ENCODE measurements at places on chromosomes 2 and 18. TPM values are rescaled to one million over a fixed set of nuclear protein-coding genes. Genes with fewer than 3 reads are reported as not detected.

GALNT3 gene
- total RNA-seq = 4.7 TPM

INHA gene
- total RNA-seq = not detected

GPD2 gene
- total RNA-seq = 19.8 TPM

CRYGC gene
- total RNA-seq = not detected

CYRIA gene
- 1.4 TPM for total RNA-seq

AOX1 gene
- not detected for total RNA-seq

CDK15 gene
- not detected for total RNA-seq

C2orf78 gene
- not detected for total RNA-seq

PARD3B gene
- 1.0 TPM for total RNA-seq

GRHL1 gene
- 0.25 TPM for total RNA-seq

NOL4 gene
- total RNA-seq = not detected

RGPD3 gene
- not detected for total RNA-seq

FOXD4L1 gene
- 0.47 TPM for total RNA-seq

SH3RF3 gene
- 0.36 TPM for total RNA-seq

CXCR1 gene
- total RNA-seq = 0.14 TPM

CFAP53 gene
- 0.36 TPM for total RNA-seq

TNFRSF11A gene
- total RNA-seq = 7.5 TPM

Data from activated naive CD8-positive, alpha-beta T cell treated with anti-CD3 and anti-CD28 coated beads, Interleukin-2, amount 10 ng/mL, durations not matched to agents 7 days and 5 days (primary cell).